ENCODE measurements at places on chromosomes 16 and 17.

DNA sequence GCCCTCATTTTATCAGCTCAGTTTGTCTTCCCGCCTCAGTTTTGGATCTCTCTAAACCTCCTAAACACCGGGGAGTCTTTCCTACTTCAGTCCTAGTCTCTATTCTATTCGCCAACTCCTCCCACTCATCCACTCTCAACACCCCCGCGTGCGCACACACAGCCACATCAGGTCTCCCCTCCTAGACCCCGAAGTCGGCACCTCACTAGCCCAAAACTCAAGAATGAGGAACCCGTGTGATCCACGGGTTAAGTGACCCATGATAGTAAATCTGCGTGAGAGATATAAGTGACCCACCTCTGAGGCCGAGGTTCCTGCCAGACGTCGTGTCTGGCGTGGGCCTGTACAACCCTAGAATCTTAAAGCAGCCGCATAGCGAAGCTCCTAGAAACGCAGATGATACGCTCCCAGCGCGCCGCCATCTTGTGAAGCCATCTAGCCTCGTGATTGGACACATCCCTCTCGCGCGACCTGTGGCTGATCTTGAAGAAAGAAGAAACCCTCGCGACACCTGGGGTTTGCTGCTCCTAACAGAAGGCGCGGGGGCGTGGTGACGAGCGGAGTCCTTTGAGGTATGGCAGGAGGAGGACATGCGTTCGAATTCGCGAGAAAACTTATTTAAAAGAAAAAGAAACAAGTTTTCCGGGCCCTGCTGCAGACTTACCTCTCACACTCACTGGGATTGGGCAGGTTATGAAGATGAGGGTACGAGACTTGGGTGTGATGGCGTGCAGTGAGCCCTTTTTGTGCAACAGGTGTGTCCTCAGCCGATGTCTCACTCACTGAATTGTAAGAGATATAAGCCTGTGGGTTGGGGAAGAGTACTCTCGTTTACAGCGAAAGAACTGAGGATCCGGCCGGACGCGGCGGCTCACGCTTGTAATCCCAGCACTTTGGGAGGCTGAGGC lies at the start of gene METTL16:
METTL16 (minus strand) TSS at position 427 of the 908 bp plus-strand sequence. CDS start 9,557 bp downstream, outside the sequence.
- no peak within 1 kb of the TSS for H3K4me3 ChIP-seq
- H3K36me3 ChIP-seq: peaks cover 7% of the 10 kb centered on the region
- no peak within 1 kb of the TSS for H3K27ac ChIP-seq
- peak; percentile 97 for DNase-seq
- H3K27me3 ChIP-seq: no peaks in the 10 kb centered on the region

GRCh38 chr16:1960665-1961630 lies 1.6 kb downstream of the NDUFB10 start:
- no peak for DNase-seq
- no peaks in the 10 kb centered on the region for H3K27me3 ChIP-seq
- H3K4me1 ChIP-seq: peaks cover 29% of the 10 kb centered on the region
- H3K4me3 ChIP-seq: peak overlapping the region; percentile 98

DNA sequence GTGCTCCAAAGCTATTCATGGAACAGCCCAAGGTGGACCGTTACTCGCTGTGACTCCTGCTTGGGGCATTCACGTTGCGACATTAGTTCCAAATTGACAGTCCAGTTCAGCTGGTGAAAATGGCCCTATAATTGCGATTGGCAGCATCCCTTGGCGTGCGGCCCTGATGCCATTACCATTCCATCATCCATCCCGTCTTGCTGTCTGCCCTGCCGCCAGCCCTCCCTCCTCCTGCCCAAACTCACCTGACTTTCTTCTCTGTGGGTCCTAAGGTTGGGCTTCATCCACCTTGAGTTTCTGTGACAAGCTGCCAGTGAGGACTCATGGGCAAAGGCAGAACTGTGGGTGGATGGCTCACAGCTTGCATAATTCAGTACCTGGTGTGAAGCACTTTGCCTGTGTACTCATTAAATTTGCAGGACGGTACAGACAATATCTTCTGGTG lies 104.6 kb downstream of the RPTOR start:
- H3K4me1 ChIP-seq: peaks cover 69% of the 10 kb centered on the region
- peak overlapping the region; percentile 66 for H3K4me3 ChIP-seq
- no peak for DNase-seq
- peak overlapping the region; percentile 93 for H3K27ac ChIP-seq
- peaks cover 57% of the 10 kb centered on the region for H3K36me3 ChIP-seq
- no peaks in the 10 kb centered on the region for H3K27me3 ChIP-seq

GRCh38 chr16:15544405-15544804 lies 98.5 kb downstream of the MARF1 start:
- no peaks in the 10 kb centered on the region for H3K36me3 ChIP-seq
- no peak for DNase-seq
- peaks cover 2% of the 10 kb centered on the region for H3K4me1 ChIP-seq
- H3K27ac ChIP-seq: no peak overlapping the region
- no peak overlapping the region for H3K4me3 ChIP-seq

DNA sequence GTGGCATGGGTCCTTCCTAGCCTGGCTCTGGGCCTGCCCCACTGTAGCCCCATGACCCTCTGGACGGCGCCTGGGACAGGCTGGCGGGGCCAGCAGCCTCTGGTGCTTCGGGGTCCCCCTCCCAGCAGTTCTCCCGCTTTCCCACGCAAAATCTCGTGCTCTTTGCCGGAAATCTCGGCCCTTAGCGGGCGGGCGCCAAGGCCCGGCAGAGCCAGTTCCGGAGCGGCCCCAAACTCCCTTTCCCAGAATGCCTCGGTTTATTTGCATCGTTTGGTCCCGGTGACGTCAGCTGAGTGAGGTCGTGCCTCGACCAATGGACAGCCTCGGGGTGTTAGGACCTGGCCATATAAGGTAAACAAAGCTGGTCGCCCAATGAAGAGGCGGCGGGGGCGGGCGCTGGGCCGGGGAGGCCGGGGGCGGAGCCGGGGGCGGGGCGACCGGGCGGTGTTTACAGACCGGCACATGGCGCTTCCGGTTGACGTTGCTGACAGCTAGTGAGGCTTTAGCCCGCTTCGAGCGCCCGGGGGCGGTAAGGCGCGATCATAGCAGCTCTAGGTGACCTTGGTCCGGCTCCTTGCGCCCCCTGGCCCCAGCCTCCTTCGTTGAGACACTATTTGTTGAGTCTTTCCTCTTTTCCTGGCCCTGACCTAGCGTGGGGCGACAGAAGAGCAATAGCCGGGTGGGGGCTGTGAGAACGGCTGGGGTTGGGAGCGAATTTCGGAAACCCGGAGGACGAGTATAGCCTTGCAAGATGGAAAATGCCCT lies 1.5 kb upstream of the UBALD1 start:
- peaks cover 14% of the 10 kb centered on the region for H3K4me1 ChIP-seq
- H3K36me3 ChIP-seq: peaks cover 1% of the 10 kb centered on the region
- peak overlapping the region; percentile 98 for H3K4me3 ChIP-seq
- H3K27ac ChIP-seq: peak overlapping the region; percentile 99

Data from T-helper 2 cell treated with Interferon-gamma antibody and Interleukin-4, amounts not matched to agents 5 μg/mL and 100 μg/mL, for 36 hours (primary cell).